ENCODE measurements at places on chromosomes 6 and 20. TPM values are rescaled to one million over a fixed set of nuclear protein-coding genes. Genes with fewer than 3 reads are reported as not detected.

DNA sequence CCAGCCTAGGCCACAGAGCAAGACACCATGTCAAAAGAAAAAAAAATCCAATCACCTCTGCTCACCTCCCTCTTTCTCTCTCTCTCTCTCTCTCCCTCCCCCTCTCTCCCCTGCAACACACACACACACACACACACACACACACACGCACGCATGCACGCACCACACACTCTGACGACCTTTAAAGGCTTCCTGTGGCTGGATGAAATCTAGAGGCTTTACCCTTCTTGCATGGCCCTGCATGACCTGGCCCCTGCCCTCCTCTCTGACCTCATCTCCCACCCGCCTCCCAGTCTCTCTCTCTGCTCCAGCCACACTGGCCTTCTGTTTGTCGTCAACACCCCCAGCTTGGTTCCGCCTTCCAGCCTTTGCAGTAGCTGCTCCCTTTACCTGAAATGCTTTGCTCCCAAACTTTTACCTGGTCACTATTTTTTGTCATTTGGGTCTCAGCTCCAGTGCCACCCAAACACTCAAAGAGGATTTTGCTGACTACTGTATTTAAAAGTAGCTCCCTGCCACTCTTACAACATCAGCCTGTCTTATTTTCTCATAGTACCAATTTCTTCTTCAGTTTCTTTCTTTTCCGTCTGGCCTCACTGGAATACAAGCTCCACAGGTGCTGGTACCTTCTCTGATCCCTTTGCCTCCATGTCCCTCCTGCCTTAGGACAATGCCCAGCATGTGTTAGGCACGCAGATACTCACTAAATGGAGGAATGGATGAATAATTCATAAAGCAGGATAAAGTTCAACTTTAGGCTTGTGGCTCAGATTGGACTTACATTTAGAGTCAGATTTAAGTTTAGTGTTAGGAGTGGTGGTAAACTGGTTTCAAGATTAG lies 4.3 kb upstream of the LTA start:
- H3K27ac ChIP-seq, result no peak overlapping the region
- no peaks in the 10 kb centered on the region for H3K4me1 ChIP-seq
- H3K36me3 ChIP-seq, result no peaks in the 10 kb centered on the region
- no peak overlapping the region for H3K4me3 ChIP-seq

The MEI4 gene
- total RNA-seq, result not detected

DNA sequence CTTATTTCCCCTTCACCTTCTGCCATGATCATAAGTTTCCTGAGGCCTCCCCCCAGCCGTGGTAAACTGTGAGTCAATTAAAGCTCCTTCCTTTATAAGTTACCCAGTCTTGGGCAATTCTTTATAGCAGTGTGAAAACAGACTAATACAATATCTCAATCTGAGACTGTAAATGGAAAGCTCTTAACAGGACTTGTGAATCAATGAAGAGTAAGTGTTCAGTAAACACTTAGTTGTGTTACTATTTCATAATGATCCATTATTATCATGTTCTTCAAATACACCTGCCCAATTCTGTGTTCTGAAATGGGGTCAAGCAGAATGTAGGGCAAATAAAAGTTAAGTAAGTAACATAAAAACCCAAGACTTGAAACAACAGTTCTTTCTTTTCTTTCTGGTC lies 266.2 kb downstream of the TENT5A start:
- DNase-seq, result no peak
- H3K4me3 ChIP-seq, result no peak overlapping the region
- H3K27me3 ChIP-seq, result no peaks in the 10 kb centered on the region
- H3K36me3 ChIP-seq, result no peaks in the 10 kb centered on the region

- peak overlapping the region; percentile 89 for H3K4me3 ChIP-seq
- H3K36me3 ChIP-seq, result no peaks in the 10 kb centered on the region
- H3K27me3 ChIP-seq, result no peaks in the 10 kb centered on the region
- H3K4me1 ChIP-seq, result peaks cover 39% of the 10 kb centered on the region
- H3K27ac ChIP-seq, result peak overlapping the region; percentile 95
These were observed 1.2 kb downstream of the STK35 start for GRCh38 chr20:2102585-2103460.

The RIMS1 gene
- total RNA-seq, result not detected

DNA sequence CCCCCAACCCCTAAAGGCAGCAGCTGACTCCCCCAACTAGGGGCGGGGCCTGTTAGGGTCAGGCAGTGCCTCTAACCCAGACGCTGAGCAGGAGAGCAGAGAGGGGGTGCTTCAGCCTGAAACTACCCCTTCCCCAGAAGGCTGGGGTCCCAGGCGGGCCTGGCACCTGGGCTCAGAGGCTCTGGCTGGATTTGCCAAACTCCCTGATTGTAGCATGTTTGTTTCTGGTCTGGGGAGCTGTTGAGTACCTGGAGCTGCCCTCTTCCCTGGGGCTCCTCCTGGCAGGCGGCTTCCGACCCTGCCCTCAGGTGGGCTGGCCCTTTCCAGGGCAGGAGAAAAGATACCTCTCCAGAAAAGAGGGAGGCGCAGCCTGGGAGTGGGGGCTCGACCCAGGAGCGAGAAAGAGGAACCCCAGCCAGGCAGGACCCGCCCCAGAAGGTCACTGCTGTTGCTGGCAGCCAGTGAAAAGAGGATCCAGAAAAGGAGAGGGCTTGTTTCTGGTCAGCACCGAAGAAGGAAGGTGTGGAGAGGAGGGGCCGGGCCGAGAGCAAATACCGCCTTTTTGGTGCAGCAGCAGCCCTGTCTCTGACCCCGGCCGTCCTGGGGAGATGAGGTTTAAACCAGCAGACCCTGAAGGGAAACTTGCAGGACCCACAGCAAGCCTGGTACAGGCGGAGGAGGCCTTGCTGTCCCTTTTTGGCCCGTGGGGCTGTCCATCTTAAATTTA lies 810 bp upstream of the ABHD16B start:
- peaks cover 12% of the 10 kb centered on the region for H3K4me1 ChIP-seq
- H3K27me3 ChIP-seq, result peaks cover 34% of the 10 kb centered on the region
- H3K36me3 ChIP-seq, result no peaks in the 10 kb centered on the region
- H3K4me3 ChIP-seq, result no peak overlapping the region

DNA sequence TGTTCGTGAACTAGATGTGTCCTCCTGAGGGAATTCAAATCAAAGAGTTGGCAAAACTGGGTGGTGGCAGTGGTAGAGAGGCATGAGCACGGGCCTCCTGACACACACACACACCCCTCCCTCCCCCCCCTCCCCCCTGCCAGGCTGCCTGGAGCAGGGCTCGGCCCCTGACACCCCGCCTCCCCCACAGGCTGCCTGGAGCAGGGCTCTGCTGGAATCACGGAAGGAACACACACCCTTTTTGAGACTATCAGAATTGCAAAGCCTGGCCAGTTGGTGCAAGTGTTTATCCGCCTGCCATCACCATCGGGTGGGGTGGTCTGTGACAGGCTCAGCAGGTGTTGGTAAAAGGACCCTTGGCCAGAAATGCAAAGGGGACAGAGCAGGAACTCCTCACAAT lies 59.0 kb downstream of the FAM120B start:
- no peak overlapping the region for H3K27ac ChIP-seq
- H3K4me3 ChIP-seq, result no peak overlapping the region
- DNase-seq, result no peak
- H3K4me1 ChIP-seq, result peaks cover 9% of the 10 kb centered on the region
- H3K36me3 ChIP-seq, result peaks cover 3% of the 10 kb centered on the region

- peak overlapping the region; percentile 98 for H3K27ac ChIP-seq
- no peaks in the 10 kb centered on the region for H3K36me3 ChIP-seq
- peaks cover 6% of the 10 kb centered on the region for H3K4me1 ChIP-seq
- no peak for DNase-seq
- H3K27me3 ChIP-seq, result no peaks in the 10 kb centered on the region
- H3K4me3 ChIP-seq, result peak overlapping the region; percentile 37
These were observed 534 bp upstream of the AKIRIN2 start for GRCh38 chr6:87702589-87702945.

The CLPSL1 gene
- not detected for total RNA-seq

GRCh38 chr6:3884007-3884745 lies 35.0 kb downstream of the FAM50B start:
- H3K27ac ChIP-seq, result no peak overlapping the region
- DNase-seq, result no peak
- no peak overlapping the region for H3K4me3 ChIP-seq
- no peaks in the 10 kb centered on the region for H3K36me3 ChIP-seq
- no peaks in the 10 kb centered on the region for H3K4me1 ChIP-seq

GRCh38 chr6:155646443-155646842 lies 190.8 kb upstream of the NOX3 start:
- H3K27me3 ChIP-seq, result no peaks in the 10 kb centered on the region
- no peak overlapping the region for H3K27ac ChIP-seq
- no peaks in the 10 kb centered on the region for H3K36me3 ChIP-seq
- H3K4me1 ChIP-seq, result no peaks in the 10 kb centered on the region
- no peak for DNase-seq
- no peak overlapping the region for H3K4me3 ChIP-seq

- H3K4me3 ChIP-seq, result no peak overlapping the region
- H3K4me1 ChIP-seq, result no peaks in the 10 kb centered on the region
- peak overlapping the region; percentile 32 for H3K27ac ChIP-seq
- peak; percentile 41 for DNase-seq
These were observed 40.9 kb downstream of the ALDH8A1 start for GRCh38 chr6:134908906-134909516.

DNA sequence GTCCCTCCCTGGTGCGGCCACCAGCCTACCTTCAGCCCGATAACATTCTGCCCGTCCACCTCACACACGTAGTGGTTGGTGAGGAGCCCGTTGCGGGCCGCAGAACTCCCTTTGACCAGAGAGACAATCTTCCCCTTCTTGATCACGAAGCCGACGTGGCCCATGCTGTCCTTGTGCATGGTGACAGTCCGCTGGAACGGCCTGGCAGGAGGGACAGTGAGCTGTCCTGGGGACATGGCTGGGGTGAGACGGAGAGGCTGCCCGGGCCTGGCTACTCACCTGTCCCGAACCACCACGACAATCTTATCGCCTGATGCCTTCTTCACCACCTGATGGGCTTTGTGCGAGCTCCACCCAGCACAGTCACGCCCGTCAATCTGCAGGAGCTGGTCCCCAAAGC lies 16.6 kb downstream of the SDCBP2 start:
- peaks cover 9% of the 10 kb centered on the region for H3K4me1 ChIP-seq
- H3K27ac ChIP-seq, result no peak overlapping the region
- DNase-seq, result no peak
- no peak overlapping the region for H3K4me3 ChIP-seq

- peak; percentile 61 for DNase-seq
- H3K36me3 ChIP-seq, result no peaks in the 10 kb centered on the region
- peak overlapping the region; percentile 13 for H3K4me3 ChIP-seq
- no peaks in the 10 kb centered on the region for H3K27me3 ChIP-seq
These were observed 303 bp downstream of the MBOAT1 start for GRCh38 chr6:20211941-20212391.

GRCh38 chr6:69624944-69625343 lies 171.9 kb downstream of the LMBRD1 start:
- H3K27ac ChIP-seq, result no peak overlapping the region
- no peak overlapping the region for H3K4me3 ChIP-seq
- no peaks in the 10 kb centered on the region for H3K4me1 ChIP-seq
- H3K36me3 ChIP-seq, result no peaks in the 10 kb centered on the region
- H3K27me3 ChIP-seq, result no peaks in the 10 kb centered on the region

The SLC24A3 gene
- total RNA-seq, result 4.6 TPM

DNA sequence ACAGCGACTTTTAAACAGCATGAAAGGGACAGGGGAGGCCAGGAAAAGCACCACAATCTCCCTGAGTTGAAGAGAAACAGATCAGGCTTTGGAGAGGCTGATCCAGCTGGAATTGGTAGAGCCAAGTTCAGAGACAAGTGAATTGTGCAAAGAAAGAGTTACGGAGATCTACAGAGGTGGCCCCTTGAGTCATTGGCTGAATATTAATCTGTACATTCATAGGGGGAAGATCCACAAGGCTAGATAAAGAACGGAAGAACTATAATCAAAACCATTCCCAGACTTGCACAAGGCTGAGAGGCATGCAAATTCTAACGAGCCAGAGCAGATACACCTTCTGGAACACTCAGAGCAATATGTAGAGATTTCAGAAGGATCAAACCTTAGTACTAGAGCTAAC lies 14.2 kb upstream of the FOXQ1 start:
- no peaks in the 10 kb centered on the region for H3K4me1 ChIP-seq
- H3K36me3 ChIP-seq, result no peaks in the 10 kb centered on the region
- no peak overlapping the region for H3K4me3 ChIP-seq
- peaks cover 4% of the 10 kb centered on the region for H3K27me3 ChIP-seq
- DNase-seq, result no peak

GRCh38 chr20:46629341-46629740 lies 21.9 kb downstream of the SLC13A3 start:
- no peak overlapping the region for H3K27ac ChIP-seq
- no peaks in the 10 kb centered on the region for H3K36me3 ChIP-seq
- H3K4me1 ChIP-seq, result no peaks in the 10 kb centered on the region
- no peak overlapping the region for H3K4me3 ChIP-seq
- no peaks in the 10 kb centered on the region for H3K27me3 ChIP-seq
- DNase-seq, result no peak

DNA sequence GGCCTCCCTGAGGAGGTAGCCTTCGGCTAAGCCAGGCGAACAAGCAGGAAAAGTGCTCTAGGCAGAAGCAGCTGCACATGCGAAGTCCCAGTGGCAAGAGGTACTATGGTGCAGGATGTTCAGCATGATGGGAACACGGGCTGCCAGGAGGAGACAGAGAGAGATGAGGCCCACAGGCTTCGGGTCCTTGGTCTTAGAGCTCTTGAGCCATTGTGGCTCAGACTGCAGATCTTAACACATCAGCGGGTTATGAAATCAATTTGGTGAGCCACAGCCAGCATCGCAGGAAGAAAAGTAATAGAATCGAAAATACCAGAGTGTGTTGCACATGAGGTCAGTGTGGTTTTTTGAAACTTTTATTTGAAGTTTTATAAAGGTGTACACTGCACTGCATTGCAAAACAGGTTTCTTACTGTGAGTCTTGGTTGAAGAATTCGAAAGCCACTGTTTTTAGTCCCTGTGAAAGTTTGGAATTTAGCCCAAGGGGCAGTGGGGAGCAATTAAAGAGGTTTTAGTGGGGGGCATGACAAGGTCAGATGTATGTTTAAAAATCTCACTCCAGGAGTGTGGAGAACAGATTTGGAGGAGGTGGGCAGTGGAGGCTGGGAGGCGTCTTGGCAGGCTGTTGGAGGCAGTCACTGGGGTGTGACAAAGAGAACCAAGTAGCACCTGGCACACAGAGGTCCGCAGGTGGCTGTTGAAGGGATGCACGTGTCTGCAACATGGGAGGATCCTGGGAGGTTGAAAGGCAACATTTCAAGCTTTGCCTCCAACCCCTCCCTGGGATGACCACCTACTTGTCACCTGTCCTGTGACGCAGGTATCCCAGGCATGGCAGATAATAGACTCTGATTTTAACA lies 69.3 kb downstream of the EYA2 start:
- no peak overlapping the region for H3K4me3 ChIP-seq
- H3K36me3 ChIP-seq, result no peaks in the 10 kb centered on the region
- no peaks in the 10 kb centered on the region for H3K27me3 ChIP-seq
- H3K4me1 ChIP-seq, result no peaks in the 10 kb centered on the region
- DNase-seq, result no peak

- H3K36me3 ChIP-seq, result no peaks in the 10 kb centered on the region
- H3K27me3 ChIP-seq, result no peaks in the 10 kb centered on the region
- DNase-seq, result no peak
- no peak overlapping the region for H3K4me3 ChIP-seq
- no peak overlapping the region for H3K27ac ChIP-seq
- H3K4me1 ChIP-seq, result no peaks in the 10 kb centered on the region
These were observed 473.9 kb downstream of the PKHD1 start for GRCh38 chr6:51613558-51613957.

GRCh38 chr6:138596591-138596990 lies 97.3 kb upstream of the NHSL1 start:
- peaks cover 20% of the 10 kb centered on the region for H3K4me1 ChIP-seq
- DNase-seq, result no peak
- no peak overlapping the region for H3K27ac ChIP-seq
